Fibroblast of mammary gland (primary cell): ENCODE measurements at places on chromosomes 4 and X.
A peak's percentile ranks its signal among the peaks of the same experiment; 100 is the strongest.

DNA sequence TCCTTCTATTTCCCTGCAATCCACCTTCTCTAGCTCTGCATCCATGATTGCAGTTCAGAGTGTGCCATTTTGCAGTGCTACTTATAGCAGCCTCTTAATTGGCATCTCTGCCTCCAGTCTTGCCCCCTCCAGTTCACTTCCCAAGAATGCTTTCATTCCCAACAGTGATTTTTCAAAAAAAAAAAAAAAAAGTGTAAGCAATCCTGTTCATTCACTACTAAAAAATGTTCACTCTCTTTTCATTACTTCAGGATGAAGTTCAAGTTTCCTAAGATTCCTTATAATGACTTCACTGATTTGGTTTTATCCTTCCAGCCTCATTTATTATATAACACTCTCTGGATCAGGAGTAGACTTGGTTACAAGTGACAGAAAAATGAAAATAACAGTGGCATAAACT, 124.7 kb upstream of the LNX1 start:
- DNase-seq, result no peak

DNA sequence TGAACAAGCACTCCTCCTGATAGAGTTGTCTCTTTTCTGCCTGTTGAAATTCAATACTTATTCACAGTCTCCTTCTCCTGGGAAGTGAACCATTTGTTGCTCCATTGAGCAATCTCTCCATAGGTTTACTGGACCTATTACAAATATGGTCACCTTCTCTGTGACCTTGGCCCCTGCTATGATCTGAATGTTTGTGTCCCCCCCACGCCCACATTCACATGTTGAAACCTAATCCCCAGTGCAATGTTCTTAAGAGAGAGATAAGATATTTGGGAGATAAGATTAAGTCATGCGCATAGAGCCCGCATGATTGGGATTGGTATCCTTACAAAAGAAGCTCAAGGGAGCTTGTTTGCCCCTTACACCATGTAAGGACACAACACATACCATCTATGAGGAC, 54.1 kb upstream of the GABRE start:
- DNase-seq, result no peak

- DNase-seq, result peak; percentile 12
These were observed 94.5 kb downstream of the SRPX start for GRCh38 chrX:38126179-38126578.

DNA sequence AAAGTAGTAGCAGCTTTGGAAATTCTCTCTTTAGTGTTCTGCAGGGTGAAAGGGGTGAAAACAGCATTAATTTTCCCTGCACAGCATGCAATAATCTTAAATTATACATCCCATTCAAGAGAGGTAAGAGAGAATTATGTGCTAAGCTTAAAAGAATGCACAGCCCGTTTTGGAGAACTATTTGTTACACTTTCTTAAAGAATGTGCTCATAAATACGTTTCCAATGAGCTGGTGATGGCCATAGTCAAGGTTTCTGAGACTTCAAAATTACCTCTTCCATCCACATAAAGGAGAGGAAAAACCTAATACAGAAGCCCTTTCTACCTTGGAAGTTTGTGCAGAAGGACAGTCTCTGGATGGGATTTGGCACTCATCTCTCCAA, 766.7 kb upstream of the TENM3 start:
- no peak for DNase-seq

DNA sequence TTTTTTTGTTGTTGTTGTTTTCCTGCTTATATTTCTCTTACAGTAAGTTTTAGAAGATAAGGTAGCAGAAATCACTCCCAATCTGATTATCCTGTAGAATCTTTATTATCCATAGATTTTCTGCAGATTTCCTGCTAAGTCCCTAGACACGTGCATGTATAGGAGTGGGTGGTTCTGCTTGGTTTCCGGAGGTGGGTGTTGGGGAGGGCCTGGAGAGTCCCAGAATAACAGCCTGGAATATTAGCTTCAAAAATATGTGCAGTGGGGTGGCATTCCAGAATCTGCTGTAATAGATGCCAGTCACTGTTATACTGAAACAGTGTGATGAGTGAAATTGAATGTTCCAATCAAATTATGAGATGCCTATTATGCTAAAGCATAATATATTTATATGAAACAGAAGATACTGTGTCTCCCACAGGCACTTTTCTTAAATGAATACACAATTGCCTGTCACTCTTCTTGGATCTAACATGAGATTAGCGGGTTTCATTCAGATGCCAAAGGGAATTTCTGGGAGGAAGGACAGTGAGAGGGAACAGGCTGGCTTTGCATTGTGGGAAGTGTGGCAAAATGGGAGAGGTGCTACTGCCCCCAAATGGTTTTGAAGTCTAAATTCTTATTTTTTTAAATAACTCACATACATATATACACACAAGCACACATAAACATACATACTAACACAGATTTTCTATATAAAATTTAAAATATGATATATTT, 37.6 kb downstream of the C4orf50 start:
- DNase-seq, result peak; percentile 5

DNA sequence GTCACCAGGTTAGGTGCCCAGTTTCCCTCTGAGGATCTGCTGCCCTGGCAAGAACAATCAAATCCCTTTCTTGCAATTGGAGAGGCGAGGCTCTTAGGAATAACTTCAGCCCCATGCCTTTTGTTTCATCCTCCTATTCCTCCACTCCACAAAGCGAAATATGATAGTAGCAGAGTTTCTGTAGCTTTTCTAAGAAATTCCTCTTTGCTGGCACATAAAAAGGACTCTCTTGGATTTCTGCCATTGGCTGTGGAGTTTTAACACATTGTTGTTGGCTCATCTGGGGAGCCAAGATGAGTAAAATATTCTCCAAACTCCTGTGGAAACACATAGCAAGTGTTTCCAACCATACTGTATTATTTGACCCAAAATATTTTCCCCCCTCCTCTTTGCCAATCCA, 11.0 kb upstream of the ADGRG2 start:
- DNase-seq, result peak; percentile 43

DNA sequence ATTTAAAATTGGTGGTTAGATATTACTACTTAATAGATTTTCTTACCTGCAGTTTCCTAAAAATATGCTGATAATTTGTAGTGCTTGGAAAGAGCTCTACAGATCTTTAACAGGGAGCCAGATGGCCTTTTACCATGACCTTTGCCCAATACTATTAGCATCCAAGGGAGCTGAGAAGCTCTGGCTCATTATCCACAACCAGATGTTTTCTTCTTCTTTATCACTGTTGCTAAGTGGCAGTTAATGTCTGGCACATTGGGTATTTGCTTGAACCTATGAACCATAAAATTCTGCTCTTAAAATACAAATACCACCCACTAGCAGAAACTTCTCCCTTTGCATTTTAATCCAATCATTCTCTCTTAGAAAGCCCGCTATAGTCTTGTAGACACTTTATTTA, 1480.3 kb downstream of the C4orf33 start:
- DNase-seq, result no peak

GRCh38 chrX:8684201-8684965, 47.6 kb downstream of the ANOS1 start:
- no peak for DNase-seq

GRCh38 chr4:182255441-182256190, 12.4 kb downstream of the TENM3 start:
- DNase-seq, result peak; percentile 14

DNA sequence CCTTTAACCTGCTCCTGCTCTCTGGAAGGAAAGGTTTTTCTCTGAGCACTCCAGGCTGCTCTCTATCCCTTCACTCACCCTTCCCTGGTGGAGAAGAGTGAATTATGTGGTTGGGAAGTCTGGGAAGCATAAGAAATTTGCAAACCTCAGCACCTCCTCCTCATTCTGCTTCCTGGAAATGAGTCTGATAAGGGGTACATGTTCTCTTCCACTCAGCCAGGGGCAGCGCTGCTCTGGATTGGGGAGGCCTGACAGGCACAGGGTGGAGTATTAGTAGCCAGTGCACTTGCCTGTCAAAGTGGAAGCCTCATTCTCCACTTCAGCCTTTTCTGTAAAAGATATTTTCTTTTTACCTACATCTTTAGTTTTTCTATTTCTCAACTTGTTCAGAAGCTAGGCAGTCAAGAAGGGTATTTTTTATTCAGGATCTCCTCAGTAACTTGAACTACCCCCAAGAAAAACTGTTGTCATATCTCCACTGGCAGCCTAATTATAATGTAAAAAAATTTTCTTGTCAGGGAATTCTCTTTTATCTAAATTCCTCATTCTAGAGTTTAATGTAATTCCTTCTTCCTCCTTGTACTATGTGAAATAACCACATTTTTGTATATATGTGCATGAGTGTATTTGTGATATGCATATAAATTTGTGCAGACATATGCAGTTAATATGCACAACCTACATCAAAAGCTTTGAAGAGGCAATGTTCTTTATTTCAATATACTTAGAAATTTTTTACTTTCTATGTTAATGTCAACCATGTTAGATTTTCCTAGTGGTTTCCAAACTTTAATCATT, 15.3 kb downstream of the ADAMTS3 start:
- DNase-seq, result no peak

DNA sequence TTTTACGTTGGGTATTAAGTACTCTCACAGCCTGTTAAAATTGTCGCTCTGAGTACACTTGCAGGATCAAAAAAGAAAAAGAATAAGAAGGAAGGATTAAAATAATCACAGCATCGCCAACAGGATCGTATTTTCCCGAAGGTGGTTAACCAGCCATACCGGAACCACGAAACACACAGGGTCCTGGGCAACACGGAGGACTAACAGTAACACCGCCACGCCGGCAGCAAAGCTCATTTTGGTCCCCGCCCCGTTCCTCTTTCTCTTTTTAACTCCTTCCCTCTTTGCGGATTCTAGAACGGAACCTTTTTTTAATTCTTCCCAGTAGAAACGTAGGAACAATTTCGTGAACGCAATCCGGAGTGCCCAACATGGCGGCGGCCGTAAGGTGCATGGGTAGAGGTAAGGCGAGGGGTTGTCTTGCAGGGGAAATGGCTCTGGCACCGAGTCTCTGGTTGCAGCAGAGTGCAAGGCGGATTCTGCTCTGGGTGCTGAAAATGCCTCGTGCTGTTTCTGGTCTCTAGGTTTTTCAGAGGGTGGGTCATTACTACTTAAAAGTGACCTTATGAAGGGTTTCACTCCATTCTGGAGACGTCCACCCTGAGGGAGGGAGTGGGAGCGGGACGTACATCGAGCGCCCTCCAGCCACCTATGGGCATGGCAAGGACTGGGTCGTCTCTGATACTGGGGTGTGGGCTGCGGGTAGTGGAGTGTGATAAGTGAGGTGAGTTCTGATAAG, at the start of gene MRPL1:
Gene MRPL1 (plus strand): TSS at position 353 of the 739 bp plus-strand sequence. CDS start 19 bp downstream, at position 372.
- DNase-seq, result peak; percentile 96

- no peak for DNase-seq
These were observed 59.2 kb upstream of the NKX1-1 start for GRCh38 chr4:1465173-1466033.

DNA sequence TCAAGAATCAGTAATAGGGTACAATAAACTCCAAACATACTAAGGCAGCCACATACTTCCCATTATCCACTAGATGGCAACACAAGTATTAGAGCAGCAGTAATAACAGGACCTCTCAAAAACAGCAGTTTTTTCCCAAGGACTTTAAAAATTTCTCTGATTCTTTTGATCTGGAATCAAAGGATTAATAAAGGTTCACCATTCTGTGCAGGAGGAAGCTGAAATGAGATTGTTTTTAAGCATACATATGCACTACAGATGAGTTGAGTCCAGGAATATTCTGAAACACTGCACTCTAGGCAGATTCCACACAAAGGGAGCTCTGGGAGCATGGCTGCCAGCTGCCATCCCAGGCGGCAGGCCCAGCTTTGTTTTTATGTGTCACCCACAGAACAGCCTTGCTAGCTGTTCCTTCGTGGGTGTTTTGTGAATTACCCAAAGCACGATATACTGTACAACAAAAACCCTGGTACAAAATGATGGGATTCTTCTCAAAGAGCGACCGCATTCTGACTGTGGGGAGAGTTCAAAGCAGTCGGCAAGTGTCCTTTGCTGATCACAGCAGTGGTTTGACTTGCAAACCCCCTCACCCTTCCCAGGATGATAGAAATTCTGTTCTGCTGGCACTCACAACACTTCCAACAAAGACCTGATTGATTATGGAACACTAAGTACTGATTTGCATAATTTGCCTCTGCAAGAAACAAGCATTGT, 61.0 kb downstream of the STX18 start:
- peak; percentile 50 for DNase-seq

DNA sequence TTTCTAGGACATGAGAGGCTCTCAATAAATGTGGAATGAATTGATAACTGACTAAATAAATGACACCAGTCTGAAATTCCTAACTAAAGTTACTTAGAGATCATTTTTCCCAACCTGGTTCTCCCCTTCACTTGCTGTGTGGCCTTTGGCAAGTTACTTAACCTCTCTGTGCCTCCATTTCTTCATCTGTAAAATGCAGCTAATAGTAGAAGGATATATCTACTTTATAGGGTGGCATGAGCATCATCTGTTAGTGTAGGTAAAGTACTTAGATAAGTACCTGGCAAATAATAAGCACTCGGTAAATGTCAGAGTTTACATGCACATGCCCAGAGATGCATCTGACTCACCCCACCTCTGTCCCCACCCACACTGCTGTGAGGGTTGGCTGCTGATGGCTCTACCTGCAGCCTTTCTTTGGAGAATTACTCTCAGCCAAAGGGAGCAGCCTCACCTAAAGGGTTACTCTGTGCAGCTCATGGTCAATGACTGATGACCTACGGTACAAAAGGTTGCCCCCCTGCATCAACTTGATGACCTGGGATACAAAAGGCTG, 139.3 kb downstream of the CHIC2 start:
- DNase-seq, result no peak

- peak; percentile 73 for DNase-seq
These were observed 16.3 kb upstream of the PLCXD1 start for GRCh38 chrX:264634-265455.

GRCh38 chr4:168765726-168766125, 244.3 kb downstream of the CBR4 start:
- DNase-seq, result peak; percentile 83

- DNase-seq, result no peak
These were observed 16.1 kb upstream of the SAT1 start for GRCh38 chrX:23766650-23767551.

GRCh38 chr4:8694651-8695151, 102.1 kb downstream of the CPZ start:
- DNase-seq, result no peak

- DNase-seq, result peak; percentile 93
These were observed 19.1 kb downstream of the CD99 start for GRCh38 chrX:2710041-2710840.

DNA sequence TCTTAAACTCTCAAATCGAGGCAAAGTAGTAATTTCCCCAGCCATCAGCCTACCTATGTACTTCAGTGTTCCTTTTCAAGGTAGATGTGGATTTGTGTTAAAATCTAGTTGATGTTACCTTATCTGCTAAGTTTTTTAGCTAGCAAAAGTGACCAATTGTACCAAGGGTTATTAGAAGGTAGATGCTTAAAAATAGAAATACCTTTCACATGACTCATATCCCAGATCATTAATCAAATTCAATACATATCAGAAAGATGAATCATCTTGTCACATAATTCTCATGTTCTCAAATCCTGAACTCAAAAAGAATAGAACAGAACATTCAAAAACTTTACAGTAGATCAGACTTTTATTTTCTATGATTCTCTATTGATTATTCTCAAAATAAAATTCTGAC, 3.5 kb downstream of the ENAM start:
- peak; percentile 39 for DNase-seq
